ENCODE measurements at places on chromosomes 5 and 9.

DNA sequence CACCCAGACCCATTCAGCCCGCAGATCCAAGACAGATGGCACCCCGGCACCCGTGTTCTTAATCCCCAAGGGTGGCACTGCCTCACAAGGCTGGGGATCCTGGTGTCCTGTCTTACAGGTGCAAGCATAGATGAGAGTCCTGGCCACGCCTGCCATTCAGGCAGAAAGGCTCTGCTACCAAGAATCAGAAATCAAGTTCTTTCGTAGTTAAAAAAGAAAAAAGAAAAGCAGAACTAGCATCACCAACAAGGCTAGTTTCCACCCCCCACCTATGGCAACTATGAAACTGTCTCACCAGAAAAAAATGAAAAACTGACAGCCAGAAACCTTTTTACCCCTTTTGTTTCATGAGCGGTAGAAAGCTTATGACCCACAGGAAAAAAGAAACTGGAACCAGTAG, 170.4 kb downstream of the SYK start:
- DNase-seq: no peak

GRCh38 chr9:127256324-127256723, 8.2 kb upstream of the GARNL3 start:
- no peak for DNase-seq

GRCh38 chr9:128005923-128006322, 25.1 kb upstream of the EEIG1 start:
- no peak for DNase-seq

GRCh38 chr5:159105145-159106053, 5.7 kb upstream of the EBF1 start:
- no peak for DNase-seq

- DNase-seq: no peak
These were observed 36.1 kb downstream of the PAPPA start for GRCh38 chr9:116189683-116190082.

- no peak for DNase-seq
These were observed 442.2 kb upstream of the GRAMD2B start for GRCh38 chr5:125981016-125981415.

DNA sequence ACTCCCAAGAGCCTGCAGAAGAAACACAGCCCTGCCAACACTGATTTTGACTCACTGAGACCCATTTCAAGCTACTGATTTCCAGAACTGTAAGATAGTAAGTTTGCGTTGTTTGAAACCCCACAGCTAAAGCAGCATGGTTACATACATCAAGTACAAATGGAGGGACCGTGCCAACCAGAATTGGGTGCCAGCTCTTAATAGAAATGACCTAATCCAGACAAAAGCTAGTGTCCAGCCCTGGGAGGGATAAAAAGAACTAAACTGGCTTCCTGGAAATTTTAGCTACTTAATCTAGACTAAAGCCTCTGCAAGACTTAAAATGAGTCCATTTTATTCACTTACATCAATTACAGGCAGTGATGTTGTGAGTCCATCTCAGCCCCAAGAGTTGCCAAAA, 122.6 kb downstream of the ADAMTS12 start:
- DNase-seq: no peak

GRCh38 chr5:93845376-93845775, 104.0 kb upstream of the POU5F2 start:
- no peak for DNase-seq

DNA sequence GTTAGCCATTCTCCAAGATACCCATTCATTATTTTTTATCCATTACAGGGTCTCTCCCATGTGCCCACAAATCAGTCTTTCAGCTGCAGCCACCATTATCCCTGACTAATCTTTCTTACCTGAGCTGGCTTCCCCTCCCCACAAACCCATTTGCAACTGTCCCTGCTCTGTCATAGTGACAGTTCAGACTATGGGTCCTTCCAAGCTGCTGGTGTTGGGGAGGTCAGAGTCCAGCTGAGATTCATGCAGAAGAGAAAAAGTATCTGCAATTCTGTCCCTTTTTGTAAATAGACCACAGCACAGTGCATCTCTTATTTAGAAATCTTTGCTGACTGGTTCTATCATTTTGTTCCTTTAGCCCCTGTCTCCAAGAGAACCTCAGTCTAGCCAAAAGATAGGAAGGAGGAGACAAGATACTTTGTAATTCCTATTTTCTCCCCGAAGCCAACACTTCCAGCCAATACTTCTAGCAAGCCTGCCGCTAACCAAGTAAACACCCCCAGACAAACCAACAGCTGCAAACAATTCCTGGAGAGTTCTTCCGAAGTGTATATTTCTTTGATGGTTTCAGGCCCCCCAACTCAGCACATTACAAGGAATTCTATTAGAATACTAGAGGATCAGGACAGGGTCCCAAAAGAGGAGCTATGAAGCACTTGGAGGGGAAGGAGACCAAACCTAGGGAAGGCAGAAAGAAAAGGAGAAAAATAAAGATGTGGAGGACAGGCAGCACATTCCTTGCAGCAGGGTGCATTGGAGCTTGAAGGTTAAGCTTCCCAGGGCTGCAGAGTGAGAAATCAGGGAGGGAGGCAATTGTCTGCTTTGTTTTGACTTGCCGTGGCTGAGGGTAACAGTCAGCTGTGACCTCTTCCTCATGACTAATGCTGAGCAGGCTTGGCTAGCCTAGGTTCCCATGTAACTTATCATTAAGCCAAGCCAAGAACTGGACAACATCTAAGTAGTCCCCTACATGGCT, 148.5 kb downstream of the SGCD start:
- DNase-seq: peak; percentile 70

DNA sequence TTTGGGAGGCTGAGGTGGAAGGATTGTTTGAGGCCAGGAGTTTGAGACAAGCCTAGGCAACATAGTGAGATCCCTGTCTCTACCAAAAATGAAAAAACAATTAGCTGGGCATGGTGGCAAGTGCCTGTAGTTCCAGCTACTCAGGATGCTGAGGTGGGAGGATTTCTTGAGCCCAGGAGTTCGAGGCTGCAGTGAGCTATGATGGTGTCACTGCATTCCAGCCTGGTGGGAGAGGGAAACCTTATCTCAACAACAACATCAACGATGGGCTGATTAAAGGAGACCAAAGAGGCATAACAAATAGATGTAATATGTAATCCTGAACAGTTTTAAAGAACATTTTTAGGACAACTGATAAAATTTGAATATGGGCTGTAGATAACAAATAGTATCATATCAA, 34.2 kb upstream of the PANK3 start:
- no peak for DNase-seq

DNA sequence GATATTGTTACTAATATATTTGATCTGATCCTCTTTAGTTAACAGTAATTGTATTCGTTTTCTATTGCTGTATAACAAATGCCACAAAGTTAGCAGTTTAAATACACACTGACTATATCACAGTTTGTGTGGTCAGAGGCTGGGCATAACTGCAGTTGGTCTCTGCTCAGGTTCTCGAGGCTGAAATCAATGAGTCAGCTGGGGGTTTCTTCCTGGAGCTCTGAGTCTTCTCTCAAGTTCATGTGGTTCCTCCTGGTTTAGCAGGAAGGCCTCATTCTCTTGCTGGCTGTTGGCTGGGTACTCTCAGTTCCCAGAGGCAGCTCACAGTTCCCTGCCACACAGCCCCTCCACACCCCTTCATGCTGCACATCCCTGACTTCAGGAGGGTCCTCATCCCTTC, 20.7 kb downstream of the COL23A1 start:
- no peak for DNase-seq

DNA sequence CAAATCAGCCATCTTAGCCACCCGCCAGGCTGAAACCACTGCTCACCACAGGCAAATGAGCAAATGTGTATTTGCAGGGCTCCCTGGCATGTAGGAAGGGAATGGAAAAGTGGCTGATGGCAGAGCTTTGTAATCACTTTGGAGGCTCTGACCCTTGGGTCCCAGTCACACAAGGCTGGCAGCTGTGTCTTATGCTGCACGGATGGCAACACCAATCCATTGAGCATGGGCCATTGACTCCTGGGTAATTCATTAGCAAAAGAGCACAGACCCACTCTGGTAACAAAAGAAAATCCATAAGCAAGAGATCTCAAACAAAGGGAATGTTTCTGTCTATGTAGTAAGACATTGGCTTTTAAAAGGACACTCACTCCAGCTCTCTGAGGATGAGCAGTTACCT, 57.6 kb downstream of the SPOCK1 start:
- DNase-seq: no peak

DNA sequence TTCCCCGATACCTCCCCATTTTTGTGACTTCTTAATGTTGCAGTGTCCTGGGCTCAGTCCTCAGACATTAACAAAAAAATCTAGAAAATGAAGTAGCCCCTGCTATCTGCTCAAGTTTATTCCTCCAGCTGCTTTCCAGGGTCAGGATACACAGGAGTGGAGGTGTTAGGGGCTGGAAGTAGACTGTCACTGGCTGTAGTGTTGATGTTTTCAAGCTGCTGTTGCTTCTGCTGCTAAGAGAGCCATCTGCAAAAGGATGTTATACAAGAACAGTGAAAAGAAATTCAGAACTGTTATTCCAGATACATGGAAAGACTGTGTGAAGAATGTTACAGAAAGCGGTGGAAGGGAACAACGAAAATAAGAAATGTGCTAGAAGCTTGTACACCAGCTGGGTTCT, 10.7 kb downstream of the CD14 start:
- DNase-seq: no peak

DNA sequence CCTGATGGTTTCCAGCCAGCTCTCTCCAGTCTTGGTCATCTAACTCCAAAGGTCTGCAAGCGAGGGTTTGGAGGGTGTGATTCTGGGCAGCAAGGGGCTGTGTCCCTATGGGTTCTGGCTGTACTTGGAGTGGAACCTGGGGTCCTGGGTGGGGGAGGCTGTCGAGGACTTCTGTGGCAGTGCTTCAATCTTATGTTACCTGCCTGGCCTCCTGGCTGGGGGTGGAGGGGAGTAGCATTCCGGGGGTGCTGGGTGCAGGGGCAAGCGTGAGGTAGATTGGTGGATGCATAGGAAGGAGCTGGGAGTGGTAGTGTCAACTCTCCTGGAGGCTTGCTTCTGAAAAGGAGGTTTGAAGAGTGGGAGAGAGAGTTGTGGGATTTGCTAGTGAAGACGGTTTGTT, 143.4 kb downstream of the HSPA4 start:
- DNase-seq: no peak

DNA sequence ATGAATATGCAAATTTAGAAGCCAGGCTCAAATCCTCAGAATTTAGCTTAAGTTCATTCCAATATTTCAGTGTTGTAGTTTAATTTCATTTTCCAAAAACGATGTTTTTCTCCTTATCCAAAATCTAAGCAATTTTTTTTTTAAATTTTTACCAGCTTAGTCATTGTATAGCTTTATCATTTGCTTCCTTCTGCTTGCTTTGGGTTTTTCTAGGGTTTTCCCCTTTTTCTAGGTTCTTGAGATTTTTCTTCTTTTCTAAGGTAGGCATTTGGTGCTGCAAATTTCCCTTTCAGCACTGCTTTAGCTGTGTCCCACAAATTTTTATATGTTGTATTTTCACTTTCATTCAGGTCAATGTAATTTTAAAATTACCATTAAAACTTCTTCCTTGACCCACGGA, 34.4 kb upstream of the CCDC112 start:
- DNase-seq: no peak

- no peak for DNase-seq
These were observed 479.4 kb downstream of the RASEF start for GRCh38 chr9:82583524-82583923.

- peak; percentile 85 for DNase-seq
These were observed 12.5 kb upstream of the CTSL start for GRCh38 chr9:87713278-87713987.

DNA sequence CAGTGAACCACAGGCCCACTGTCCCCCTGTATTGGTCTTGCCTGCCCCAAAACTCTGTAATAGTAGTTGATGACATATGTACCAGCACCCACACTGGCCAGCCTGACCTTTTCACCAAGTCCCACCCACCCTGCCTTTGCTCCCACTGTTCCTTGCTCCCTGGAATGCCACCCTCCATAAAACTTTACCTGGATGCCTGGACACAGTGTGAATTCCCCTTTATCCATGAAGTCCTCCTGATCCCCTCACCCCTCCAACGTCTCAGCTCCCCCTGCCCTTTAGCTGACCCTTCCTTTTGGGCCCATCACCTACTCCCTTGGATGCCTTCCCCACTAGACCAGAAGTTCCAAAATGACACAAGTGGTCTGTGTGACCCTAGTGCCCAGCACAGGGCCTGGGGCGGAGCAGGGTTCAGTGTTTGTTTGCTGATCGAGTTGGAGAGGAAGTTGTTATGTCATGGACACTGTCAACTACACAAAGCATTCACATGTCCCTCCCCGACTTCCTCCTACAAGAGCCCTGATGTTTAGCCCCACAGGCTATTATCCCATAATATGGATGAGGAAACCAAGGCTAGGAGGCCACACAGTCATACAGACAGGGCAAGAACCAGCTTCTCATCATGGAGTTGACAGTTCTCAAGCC, 16.1 kb downstream of the AMBP start:
- no peak for DNase-seq

- no peak for DNase-seq
These were observed 71.5 kb downstream of the MACROH2A1 start for GRCh38 chr5:135327429-135328127.

DNA sequence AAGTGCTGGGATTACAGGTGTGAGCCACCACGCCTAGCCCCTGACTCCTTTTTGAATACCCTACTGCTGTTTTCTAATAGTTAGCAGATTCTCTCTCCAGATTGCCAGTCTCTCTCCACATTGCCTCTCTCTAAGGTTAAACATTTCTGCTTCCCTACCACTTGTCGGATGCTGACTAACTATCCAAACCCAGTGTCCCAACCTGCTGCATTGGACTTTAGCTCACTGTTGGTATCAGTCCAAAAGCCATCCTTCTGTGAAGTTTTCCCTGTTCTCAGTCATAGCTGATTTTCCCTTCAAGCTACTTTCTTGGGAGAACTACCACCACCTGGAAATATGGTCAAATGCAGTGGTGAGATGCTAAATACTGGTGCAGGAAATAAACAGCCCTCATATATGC, 48.7 kb downstream of the TLR4 start:
- no peak for DNase-seq

- DNase-seq: no peak
These were observed 4.3 kb downstream of the BBLN start for GRCh38 chr9:128164307-128164885.

GRCh38 chr5:176167800-176168199, 70.4 kb upstream of the SIMC1 start:
- DNase-seq: no peak

DNA sequence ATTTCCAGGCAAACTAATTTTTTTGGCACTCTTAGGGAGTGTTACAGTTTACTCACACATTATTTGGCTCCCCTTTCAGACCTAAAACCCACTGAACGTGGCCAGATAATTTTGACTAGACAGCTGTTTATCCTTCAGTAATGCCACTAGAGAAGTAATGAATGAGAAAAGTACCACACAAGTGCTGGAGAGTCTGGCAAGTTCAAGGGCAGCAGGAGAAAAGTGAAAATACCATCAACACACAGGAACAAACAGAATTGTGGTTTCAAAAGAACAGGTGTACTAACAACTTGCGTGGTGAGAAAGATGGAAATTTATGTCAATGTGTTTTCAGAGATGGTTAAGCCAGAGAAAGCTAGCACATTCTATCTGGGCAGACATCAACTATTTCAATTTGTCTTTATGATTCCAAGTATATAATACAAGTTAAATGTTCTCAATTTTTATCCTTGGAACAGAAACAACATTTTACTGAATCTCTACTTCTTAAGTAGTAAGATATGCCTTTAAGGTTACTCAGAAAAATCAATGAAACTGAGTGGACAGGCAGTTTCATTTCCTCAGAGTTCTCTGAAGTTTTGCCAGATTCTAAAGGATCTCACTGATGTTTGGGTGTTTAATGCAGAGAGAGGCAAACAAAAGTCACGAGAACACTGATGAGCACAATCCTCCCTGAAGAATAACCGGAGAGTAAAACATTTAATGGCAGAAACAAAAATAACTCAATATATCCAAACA, 91.0 kb downstream of the ARSB start:
- DNase-seq: peak; percentile 49

GRCh38 chr9:125549465-125549871, 157.5 kb downstream of the MAPKAP1 start:
- DNase-seq: peak; percentile 58

Data from pons (tissue), 1 donor.